ENCODE measurements at places on chromosomes 2 and 18.

DNA sequence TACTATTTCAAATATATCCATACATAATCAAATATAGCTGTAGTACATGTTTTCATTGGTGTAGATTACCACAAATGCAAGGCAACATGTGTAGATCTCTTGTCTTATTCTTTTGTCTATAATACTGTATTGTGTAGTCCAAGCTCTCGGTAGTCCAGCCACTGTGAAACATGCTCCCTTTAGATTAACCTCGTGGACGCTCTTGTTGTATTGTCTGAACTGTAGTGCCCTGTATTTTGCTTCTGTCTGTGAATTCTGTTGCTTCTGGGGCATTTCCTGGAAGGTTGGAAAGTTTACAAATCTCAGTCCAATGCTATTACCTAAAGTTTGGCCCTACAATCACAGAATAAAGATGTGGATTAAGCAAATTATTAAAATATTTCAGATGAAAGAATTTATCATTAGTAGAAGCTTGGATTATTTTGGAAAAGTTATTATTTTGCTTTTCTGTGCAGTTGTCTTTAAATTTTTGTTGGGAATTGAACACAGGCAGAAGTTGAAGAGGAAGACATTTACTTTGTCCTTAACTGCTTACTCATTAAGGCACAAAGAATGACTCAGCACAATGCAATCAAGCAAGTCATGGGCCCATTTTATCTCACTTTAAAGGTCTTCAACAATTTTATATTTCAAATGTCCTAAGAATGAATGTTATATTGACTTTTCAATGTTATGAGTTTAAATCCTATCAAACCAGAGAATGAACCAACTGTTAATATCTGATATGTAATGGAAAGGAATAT lies 103.4 kb upstream of the CAVIN2 start:
- DNase-seq = no peak

DNA sequence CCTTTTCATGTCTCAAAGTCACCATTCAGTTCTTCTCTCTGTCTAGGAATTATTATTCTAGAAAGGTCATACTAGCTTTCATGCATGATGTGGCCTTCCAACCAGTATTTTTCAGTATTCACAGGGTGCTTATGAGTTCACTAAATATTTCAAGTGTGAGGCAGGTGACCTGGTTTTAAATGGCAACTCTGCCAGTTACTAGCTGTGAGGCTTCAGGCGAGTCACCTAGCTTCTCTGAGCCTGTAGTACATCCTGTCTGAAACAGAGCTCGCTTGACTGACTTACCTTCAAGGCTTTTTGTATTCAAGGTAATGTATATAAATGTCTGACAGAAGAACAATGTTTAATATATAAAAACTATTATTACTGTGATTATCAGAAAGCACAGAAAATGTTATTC lies 19.4 kb upstream of the ACVR1 start:
- no peak for DNase-seq

GRCh38 chr2:214322662-214323061 lies 88.2 kb upstream of the VWC2L start:
- no peak for DNase-seq

DNA sequence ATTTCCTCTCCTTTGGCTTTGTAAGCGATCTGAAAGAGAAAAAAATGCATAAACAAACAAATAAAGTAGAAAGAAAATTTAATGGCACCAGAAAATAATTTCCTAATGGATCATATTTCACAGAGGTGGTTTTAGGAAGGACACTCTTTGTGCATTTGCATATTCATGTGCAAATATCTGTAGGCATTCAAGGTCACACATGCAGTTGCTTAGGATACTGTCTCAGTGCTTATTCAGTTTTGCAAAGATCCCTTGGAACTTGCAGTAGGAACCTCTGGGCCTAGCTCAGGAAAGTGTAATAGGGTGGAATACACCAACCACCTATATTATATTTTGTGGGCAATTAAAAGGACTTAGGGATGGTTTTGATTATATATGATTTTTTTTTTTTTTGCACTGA lies 54.3 kb downstream of the NEB start:
- DNase-seq = no peak

DNA sequence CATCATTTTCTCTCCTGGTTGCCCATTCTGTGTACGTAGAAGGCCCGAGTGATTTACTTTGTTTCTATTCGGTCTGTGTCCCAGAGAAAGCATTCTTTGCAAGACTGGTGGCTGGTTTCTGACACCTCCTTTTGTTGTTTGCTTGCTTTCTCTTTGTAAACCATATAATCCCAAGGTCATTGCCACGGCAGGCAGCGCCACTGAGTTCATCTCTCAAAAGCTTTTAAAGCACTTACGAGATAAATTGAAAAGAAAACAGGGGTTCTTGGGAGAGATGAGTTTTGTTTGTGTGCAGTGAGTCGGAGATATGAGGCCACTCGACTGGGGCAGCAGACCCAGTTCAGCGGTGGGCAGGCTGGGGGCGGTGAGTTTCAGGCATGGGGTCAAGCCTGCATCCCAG lies 137.6 kb downstream of the NCK2 start:
- DNase-seq = no peak

DNA sequence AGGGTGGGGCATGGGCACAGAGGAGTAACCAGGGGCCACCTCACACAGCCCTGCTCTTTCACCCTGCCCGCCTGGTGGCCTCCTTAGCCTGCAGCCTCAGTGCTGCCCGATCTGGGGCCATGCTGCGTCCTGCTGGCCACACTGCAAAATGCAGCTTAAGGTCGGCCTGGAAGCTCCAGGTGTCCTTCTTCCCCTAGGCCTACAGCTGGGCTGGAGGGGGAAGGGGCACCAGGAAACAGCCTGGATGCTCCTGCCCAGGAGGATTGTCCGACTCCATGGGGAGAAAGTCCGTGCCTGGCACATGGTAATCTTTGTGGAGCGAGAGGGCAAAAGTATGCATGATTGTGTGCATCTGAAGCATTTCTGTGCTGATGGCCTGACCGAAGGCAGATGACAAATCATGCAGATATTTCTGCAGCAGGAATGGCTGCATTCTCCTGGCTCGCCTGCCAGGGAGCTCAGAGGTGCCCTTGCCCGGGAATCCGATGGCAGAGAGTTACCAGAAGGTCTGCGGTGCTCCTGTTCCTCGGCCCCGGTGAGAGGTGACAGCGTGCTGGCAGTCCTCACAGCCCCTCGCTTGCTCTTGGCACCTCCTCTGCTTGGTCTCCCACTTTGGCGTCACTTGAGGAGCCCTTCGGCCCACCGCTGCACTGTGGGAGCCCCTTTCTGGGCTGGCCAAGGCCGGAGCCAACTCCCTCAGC lies 12.8 kb upstream of the ALPP start:
- DNase-seq = peak; percentile 79

GRCh38 chr2:238653431-238654109 lies 194.3 kb upstream of the TWIST2 start:
- no peak for DNase-seq

GRCh38 chr2:16628314-16628713 lies 37.3 kb downstream of the CYRIA start:
- no peak for DNase-seq

DNA sequence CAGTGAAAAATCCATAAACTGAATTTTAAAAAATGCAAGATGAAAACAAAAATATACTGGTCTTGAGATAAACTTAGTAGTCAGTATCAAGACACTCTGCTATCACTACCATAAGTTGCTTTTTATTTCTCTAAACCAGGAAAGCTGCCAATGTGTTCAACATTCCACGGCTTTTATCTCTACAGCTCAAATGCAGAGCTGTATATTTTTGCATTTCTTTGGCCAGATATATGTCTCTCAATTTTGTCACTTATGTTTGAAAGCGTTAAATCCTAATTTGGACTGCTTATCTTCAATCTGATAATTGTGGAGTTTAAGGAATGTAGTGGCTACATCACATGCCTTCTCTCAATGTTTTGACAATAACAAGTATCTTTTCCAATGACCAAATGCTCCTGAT lies 609.5 kb downstream of the EPHA4 start:
- no peak for DNase-seq

- DNase-seq = no peak
Measured at GRCh38 chr2:177683661-177684069, 291.1 kb downstream of the AGPS start.

GRCh38 chr2:69588945-69589344 lies 54.6 kb downstream of the AAK1 start:
- DNase-seq = no peak

GRCh38 chr2:109481196-109481555 lies 132.6 kb downstream of the SEPTIN10 start:
- DNase-seq = no peak

GRCh38 chr2:74548900-74549826 lies 4.6 kb downstream of the LOXL3 start:
- peak; percentile 90 for DNase-seq

- DNase-seq = no peak
Measured at GRCh38 chr2:31388736-31389135, 25.8 kb downstream of the XDH start.

DNA sequence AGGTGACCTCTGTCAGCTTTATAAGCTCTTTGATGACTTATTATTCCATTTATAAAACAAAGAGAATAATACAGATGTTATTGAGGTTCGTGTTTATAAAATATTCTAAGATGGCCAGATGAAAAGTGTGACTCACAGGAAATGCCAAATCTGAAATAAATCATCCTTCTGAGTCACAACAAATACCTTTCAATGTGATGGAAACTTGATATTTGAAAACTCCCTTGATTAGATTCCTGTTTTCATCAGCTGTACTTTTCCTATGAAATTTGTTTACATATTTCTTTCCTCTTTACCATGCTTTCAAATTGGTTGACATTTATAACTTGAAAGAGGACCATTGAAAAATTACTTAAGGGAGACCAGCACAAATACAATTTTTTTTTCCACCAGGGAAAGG lies 30.6 kb upstream of the PPP1R1C start:
- DNase-seq = peak; percentile 36

All from urothelium cell line (cell line).